ENCODE measurements at places on chromosomes 4 and X.

GRCh38 chrX:77975755-77976154 lies 6.3 kb upstream of the PGAM4 start:
- DNase-seq: no peak

- no peak for DNase-seq
Measured at GRCh38 chr4:142380052-142380602, 466.0 kb downstream of the INPP4B start.

GRCh38 chr4:87105101-87105845 lies 115.1 kb downstream of the KLHL8 start:
- no peak for DNase-seq

- no peak for DNase-seq
Measured at GRCh38 chr4:98448908-98449307, 187.7 kb downstream of the RAP1GDS1 start.

- no peak for DNase-seq
Measured at GRCh38 chr4:185093603-185094002, 49.5 kb upstream of the SLC25A4 start.

DNA sequence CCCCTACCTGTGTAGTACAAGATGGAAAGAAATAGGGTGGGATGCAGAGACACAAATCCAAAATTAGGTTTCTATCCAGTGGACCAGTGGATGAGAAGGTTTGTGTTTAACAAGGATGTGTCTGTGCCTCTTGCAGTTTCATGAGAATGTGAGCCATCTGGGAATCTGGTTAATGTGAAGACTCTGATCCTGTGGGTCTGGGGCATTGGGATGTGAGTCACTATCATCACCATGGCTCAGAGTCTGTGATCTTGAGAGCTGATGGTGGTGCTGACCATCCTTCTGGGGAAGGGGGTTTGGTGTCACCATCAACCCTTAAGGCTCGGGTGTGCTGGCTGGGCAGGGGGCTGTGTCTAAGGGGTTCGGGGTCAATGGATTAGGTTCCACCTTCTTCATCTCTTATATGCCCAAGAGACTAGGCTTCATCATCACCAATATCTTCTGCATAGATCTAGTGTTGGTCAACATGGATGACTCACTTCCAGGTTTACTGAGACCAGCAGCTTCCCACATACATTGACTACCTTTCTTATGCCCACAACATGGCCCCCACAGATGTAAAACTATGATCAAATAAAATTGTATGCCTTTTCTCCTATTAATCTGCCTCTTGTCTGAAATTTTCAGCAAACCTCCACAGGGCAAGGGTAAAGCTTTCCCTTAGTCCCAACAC lies 65.7 kb upstream of the MID1 start:
- no peak for DNase-seq

DNA sequence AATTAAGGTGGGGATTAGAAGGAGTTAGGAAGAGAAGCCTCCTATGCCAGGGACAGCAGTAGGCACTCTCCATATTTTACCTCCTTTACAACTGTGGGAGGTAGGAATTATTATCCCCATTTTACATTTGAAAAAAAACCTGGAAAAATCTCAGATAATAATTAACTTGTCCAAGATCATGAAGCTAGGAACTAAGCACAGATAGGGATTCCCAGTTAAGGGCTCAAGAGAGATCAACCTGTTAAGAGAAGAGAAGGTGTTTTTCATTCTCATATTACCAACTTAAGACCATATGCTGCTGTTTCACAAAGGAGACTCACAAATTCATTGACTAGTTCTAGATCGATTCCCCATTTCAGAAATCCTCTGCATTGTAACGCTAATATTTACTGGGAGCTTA lies 16.1 kb upstream of the FAM47E start:
- no peak for DNase-seq

- no peak for DNase-seq
Measured at GRCh38 chr4:48633657-48634056, 143.6 kb downstream of the ZAR1 start.

DNA sequence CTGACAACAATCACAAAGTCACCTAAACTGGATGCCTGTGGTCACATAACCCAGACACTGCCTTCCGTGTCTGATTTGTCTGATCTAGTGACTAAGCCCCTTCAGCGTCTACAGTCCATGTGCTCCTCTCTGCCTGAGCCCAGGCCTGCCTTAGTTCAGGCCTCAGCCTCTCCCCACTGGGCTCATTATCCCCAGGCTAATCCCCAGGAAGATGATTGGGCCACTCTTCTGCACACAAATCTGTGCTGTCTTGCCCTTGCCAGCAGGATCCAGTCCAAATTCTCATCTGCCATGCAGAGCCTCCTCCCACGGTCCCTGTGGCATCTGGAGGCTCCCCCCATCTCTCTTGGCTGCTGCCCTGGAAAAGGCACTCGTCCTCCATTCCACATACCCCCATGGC lies 96.5 kb downstream of the SLC2A9 start:
- peak; percentile 57 for DNase-seq
